ENCODE measurements at places on chromosomes 13 and 19.

GRCh38 chr13:48727241-48728011 is 73.7 kb downstream of the CYSLTR2 start:
- no peak for DNase-seq

DNA sequence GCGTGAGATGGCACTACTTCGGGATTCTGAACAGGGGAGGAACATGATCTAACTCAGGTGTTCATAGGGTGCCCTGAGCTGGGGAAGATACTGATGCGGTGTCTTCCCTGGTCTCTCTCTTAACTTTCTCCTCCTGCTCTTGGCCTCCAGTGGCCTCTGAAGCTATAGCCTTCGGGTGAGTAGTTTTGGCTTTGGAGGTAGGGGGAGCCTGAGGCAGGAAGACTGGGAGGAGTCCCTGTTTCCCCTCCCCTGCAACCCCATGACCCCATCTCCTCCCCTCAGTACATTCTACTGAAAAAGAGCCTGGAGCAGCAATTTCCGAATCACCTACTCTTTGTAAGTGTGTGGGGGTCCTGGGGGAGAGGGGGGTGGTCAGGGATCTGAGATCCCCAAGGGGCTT is 3.5 kb downstream of the SELENOV start:
- no peak for DNase-seq

DNA sequence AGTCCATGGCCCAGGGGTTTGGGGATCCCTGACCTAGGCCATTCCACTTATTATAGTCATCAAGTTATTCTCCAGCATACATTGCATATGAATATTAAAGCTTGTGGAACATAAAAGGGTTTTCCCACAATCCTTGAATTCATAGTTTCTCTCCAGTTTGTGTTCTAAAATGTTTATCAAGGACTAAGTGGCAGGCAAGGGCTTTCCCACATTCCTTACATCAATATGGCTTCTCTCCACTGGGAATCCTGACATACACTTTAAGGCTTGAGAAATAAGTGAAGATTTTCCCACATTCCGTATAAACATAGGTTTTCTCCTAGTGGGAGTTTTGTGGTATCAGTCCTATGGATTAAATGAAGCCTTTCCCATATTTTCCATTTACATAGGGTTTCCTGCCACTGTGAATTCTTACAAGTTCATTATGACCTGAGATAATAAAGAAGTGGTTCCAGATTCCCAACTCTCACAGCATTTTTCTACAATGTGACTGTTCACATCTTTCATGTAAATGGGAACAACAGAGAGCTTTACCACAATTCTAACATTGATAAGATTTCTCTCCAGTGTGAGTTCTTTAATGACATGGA is 14.5 kb downstream of the ZNF426 start:
- DNase-seq, result no peak

DNA sequence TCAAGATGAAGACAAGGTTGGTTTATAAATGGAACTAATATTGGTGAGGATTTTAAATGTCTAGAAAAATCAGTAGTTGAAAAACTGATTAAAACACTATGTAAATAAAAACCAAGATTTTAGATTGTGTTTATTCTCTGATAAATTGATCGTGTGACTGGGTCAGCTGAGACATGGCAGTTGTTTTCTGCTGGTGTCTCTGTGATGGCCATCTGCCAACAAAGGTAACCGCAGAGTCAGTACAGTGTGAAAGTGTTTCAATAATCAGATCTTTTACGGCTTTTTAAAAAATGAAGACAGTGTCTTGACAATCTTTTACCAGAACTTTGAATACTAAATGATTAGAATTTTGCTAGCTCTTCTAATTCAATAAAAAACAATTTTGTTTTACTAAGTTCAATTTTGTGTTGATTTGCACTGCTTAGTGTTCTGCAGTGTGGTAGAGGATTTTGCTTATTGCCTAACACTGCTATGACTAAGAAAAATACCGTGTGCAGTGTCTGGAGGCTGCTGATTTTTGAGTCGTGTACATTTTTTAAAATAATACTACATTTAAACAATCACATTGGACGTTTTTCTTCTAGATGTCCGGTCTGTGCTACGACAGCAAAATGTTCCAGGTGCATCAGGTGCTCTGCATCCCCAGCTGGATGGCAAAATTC is 32.7 kb upstream of the GPR183 start:
- DNase-seq, result peak; percentile 76

DNA sequence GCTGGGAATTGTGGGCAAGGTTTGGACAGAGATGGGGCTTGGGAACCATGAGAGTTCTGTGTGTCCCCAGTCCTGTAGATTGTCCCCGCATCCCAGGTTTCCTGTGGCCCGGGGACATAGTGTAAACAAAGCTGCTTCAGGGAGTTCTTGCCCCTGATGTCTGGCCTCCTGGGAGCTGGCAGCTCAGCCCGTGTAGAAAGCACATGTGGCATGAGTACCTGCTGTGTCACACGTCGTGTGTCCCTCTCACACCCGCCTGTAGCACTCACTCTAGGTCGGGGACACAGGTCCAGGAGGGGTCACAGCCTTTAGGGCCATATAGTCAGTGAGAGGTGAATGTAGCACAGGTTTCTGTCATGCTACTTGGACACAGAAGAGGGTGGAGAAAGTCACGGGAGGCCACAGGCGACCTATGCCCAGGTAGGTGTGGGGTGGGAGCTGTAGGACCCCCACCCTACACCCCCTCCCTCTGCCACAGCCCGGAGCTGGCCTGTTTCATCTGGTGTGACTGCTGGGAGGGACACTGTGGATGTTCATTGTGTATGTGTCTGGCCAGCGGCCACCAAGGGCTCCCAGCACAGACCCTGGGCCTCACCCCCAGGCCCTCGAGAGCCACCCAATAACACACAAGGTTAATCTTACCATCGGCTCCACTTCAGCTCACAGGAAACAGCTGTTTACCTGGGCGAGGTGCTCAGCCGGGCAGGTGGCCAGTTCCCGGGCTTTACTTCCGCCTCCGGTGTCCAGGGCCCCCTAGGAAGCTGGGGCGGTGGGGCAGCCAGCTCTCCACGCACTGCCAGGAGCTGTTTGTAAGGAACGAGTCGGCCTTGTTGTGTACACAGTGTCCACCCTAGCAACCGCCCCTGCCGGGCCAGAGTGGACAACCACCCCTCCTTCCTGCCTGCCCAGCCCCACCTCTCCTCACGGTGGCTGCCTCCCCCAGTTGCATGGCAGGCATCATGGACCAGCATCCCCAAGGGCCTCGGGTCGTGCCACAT is 49.7 kb downstream of the COMP start:
- no peak for DNase-seq

DNA sequence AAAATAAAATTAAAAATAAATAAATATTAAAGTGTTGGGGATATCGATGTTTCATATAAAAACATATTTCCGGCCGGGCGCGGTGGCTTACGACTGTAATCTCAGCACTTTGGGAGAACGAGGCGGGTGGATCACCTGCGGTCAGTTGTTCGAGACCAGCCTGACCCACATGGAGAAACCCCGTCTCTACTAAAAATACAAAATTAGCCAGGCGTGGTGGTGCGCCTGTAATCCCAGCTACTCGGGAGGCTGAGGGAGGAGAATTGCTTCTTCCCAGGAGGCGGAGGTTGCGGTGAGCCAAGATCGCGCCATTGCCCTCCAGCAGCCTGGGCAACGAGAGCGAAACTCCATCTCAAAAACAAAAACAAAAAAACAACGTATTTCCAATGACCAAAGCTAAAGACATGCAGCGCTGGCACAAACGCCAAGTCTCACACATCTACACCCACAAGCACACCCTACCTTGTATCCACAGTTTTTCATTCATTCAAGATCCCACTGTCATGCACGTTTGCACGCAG is 907 bp downstream of the ZNF569 start:
- DNase-seq, result no peak

DNA sequence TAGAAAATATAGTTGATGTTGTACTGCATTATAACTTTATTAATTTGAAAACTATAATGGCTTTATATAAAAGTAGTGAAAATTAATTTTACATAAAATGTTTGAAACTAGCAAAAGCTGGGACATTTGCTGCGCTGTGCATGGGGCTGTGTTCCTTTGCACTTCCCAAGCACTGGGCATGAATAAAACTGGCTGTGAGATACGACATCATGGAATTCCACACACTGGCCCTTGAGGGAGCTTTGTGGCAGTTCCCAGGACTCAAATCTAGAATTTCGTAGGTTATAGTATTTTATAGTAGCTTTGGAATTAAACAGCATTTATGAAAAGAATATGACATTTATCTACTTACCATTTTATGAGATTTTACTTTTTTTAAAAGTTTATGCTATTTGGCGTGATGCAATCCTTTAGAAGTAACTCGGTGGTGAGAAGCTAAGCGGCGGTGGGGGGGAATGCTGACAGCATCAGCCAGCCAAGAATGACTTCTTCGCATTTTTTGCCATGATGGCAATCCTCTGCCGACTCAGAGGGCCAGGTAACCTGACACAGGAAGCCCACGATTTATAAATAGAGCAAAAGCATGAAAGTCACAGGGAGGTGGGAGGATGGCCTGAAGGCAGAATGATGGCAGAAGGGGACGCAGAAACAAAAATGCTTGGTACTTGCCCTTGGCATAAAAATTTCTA is 553.5 kb downstream of the MYO16 start:
- DNase-seq, result no peak

DNA sequence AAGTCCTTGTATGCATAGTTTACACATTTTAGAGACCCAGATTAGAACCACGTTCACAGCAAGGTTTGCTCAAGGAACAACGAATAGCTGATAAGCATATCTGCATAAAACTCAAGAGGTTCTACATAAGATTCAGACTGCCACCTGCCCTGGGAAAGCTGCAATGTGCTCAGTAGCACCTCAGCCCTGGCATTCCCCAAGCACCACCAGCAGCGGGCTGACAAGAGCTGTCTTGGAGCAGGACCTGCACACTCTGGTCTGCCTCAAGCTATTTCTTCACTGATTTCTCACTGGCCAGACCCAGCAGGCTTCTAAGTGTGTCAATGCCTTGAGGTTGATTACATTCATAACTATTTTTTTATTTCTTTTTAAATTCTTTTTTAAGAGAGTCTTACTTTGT is 65.8 kb upstream of the UQCRFS1 start:
- DNase-seq, result no peak

- DNase-seq, result no peak
These were observed 15.9 kb upstream of the RNF17 start for GRCh38 chr13:24748061-24748400.

GRCh38 chr19:14563989-14564651 is 7.7 kb downstream of the NDUFB7 start:
- DNase-seq, result no peak

DNA sequence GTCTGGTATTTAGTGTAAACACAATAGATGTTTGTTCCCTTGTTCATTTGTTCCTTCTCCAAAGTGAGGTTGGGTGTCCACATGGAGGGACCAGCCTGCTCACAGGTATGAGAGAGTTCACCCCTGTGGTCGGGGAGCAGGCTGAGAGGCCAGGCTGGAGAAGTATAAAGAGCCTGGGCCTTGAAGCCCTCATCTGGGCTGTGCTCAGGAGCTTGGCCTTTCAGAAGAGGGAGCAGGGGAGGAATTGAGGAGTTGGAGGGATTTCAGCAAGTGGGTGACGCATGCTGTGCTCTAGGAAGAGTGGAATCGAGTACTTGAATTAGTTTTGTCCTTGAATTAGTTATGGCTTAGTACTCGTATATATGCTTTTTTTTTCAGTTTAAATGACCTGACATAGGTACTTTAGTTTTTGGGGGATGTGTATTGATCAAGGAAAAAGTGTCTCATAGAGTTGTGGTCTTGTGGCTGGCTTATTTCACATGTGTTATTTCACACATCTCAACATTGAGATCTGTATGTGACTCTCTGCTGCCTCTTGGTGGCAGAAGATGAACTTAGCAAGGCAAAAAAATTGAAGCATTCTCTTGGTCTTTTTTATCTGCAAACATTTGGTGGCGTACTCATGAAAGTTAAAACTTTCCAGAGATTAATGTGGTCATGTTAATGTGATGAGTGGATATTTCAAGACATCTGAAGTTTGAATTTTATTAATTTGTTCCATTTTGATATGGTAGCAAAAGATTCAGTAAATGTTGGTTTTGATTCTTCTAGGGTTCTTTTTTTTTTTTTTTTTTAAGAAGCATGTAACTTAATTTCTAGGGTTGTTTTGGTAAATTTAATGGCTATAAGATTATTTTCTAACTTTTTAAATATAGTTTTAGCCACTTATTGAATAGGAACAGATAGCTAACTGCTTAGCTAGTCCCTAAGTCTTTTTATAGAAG is 54.3 kb downstream of the SLAIN1 start:
- DNase-seq, result peak; percentile 69

- no peak for DNase-seq
These were observed 809 bp downstream of the MISP start for GRCh38 chr19:751501-752341.

DNA sequence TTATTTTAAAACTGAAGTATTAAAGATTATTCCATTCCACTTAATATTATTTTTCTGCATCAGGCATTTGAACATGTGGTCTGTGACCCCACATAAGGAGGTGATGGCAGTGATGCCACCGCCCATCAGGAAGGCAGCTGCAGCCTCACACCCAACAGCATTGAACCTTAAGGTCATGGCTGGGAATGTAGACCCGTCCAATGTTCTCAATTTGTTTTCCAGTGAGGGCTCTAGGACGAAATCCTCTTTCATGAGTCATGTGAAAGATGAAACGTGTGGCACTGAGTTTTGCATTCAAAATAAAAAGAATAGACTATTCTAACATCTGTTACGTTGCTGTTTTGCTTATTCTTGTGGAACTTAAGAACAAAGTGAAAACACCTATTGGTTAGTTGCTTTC is 74.5 kb upstream of the ANKRD10 start:
- DNase-seq, result no peak

- DNase-seq, result no peak
These were observed 3.9 kb downstream of the UPF3A start for GRCh38 chr13:114285166-114285808.

GRCh38 chr19:28905996-28906395 is 307.0 kb downstream of the UQCRFS1 start:
- no peak for DNase-seq

GRCh38 chr13:110379905-110380341 is 72.8 kb downstream of the COL4A2 start:
- no peak for DNase-seq

GRCh38 chr13:62003452-62003851 is 587.8 kb upstream of the PCDH20 start:
- no peak for DNase-seq

DNA sequence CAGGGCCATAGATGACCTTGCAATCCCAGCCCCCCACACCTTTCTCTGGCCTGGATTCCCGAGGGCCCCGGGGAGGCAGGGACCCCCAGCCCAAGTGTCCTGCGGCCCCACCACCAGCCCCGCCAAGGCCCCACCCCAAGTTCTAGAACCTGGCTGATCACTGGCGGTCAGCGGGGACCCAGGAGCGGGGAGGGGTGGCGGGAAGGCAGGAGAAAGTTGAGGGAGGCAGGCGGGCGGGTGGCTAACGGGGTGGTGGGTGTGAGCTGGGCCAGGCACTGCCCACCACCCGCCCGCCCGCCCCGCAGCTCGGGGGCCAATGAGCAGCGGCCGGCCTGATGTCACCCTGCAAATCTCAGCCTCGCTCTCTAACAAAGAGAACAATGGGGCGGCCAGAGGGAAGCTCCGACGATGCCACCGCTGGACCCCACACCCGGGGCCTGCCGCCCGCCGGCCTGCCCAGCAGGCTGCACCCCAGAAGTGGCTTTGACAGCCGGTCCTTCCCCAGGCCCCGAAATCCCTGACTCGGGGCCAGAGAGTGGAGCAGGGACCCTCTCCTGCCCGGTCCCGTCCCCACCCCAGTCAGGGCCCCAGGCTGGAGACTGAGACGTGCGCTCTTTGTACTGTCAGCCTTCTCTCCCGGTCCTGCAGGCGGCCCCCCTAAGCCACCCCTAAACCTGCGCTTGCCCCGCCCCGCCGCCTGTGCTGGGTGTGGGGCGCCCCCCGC is 1.6 kb downstream of the MEX3D start:
- DNase-seq, result no peak
